Aorta (tissue), 5 donors: ENCODE measurements at places on chromosomes 4 and X. TPM values are rescaled to one million over a fixed set of nuclear protein-coding genes. Genes with fewer than 3 reads are reported as not detected.

- no peak for DNase-seq
- H3K27ac ChIP-seq: no peak overlapping the region
- no peaks in the 10 kb centered on the region for H3K27me3 ChIP-seq
- no peak overlapping the region for H3K4me3 ChIP-seq
- no peaks in the 10 kb centered on the region for H3K36me3 ChIP-seq
Observed at GRCh38 chrX:97636473-97637140, 752.9 kb downstream of the RPA4 start.

FAM149A gene
- total RNA-seq: 17.8 TPM

- H3K27ac ChIP-seq: no peak overlapping the region
- H3K27me3 ChIP-seq: no peaks in the 10 kb centered on the region
- no peak for DNase-seq
- no peaks in the 10 kb centered on the region for H3K36me3 ChIP-seq
Observed at GRCh38 chr4:172951679-172952451, 216.7 kb upstream of the GALNT7 start.

- H3K4me3 ChIP-seq: no peak overlapping the region
- no peaks in the 10 kb centered on the region for H3K27me3 ChIP-seq
- H3K36me3 ChIP-seq: no peaks in the 10 kb centered on the region
- no peak for DNase-seq
- H3K27ac ChIP-seq: no peak overlapping the region
- H3K4me1 ChIP-seq: no peaks in the 10 kb centered on the region
Observed at GRCh38 chrX:150544222-150544787, 24.1 kb upstream of the MTM1 start.

GRCh38 chr4:144648042-144648441, 2.1 kb downstream of the HHIP start:
- no peak overlapping the region for H3K4me3 ChIP-seq
- H3K27ac ChIP-seq: no peak overlapping the region
- no peaks in the 10 kb centered on the region for H3K27me3 ChIP-seq
- no peaks in the 10 kb centered on the region for H3K36me3 ChIP-seq
- no peaks in the 10 kb centered on the region for H3K4me1 ChIP-seq

DNA sequence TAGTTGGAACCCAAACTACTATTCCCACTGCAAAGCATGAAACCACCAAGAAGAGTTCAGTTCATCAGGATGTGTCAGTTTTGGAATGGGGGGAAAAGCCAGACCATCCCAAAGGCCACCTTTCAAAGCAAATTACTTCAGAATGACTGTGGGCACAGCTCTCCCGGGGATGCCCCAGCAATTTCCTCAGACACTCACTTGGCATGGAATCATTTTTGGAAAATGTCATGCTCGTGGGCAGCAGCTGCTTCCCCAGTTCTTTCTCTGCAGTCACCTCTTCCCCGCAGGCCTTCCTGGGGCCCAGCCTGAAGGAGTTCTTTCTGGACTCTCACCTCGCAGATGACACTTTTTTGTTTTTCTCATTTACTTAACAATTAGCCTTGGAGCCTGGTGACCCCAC, 350.3 kb downstream of the NR3C2 start:
- H3K4me3 ChIP-seq: no peak overlapping the region
- H3K36me3 ChIP-seq: no peaks in the 10 kb centered on the region
- H3K27ac ChIP-seq: no peak overlapping the region
- DNase-seq: no peak

VCX3A gene
- total RNA-seq: not detected
